Activated T-helper 17 cell treated with anti-CD3 and anti-CD28 coated beads, Interleukin-2, amount 50 U/mL, for 72 hours (primary cell): ENCODE measurements at places on chromosomes 13 and 19. TPM values are rescaled to one million over a fixed set of nuclear protein-coding genes. Genes with fewer than 3 reads are reported as not detected.

The CEACAM4 gene
- not detected for total RNA-seq

The OR10H1 gene
- total RNA-seq = not detected

The CLC gene
- total RNA-seq = not detected

The SF3A2 gene
- total RNA-seq = 99.5 TPM

The TNFRSF19 gene
- total RNA-seq = not detected

The BLOC1S3 gene
- total RNA-seq = 13.9 TPM

The ATP8B3 gene
- 10.1 TPM for total RNA-seq

The COL4A2 gene
- 0.56 TPM for total RNA-seq

The FBN3 gene
- total RNA-seq = 0.05 TPM

The OR10H2 gene
- total RNA-seq = not detected

The ZNF544 gene
- total RNA-seq = 43.4 TPM

The IGFL3 gene
- not detected for total RNA-seq

The PRR36 gene
- 0.19 TPM for total RNA-seq
